Activated CD4-positive, CD25-positive, alpha-beta regulatory T cell treated with anti-CD3 and anti-CD28 coated beads, Interleukin-2, amount 50 U/mL, for 16 hours (primary cell): ENCODE measurements at places on chromosomes 7 and 10.

- no peak for DNase-seq
These were observed 16.1 kb downstream of the NUDT13 start for GRCh38 chr10:73126343-73126742.

GRCh38 chr10:119663866-119664698, 12.9 kb downstream of the BAG3 start:
- no peak for DNase-seq

DNA sequence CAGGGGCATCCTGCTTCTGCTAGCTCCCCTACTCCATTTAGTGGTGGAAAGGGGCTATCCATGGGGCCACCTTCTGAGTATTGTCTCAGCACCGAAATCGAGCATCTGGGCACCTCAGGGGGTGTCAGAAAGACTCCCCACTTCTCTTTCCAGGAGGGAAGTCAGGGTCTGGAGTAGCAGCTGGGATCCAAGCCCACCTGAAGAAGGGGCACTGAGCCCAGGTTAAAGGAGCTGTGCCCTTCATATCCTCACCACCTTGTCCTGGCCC, 2.6 kb downstream of the FLNC start:
- DNase-seq: no peak

DNA sequence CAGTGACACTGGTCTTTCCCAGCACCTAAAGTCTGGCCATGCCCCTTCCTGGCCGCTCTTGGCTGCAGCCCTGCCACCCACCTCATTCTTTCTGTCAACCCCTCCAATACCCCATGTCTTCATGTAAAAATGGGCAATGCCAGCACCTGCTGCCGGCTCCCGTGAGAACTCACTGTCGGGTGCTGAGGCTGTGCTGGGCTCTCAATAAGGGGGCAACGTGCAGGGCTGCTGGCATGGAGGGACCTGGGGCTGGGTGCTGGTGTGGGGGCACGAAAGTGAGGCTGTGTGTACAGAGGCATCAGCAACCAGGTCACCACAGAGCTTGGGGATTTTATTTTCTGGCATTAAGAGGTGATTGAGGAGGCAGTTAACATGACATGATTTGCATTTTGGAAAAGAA, 65.3 kb downstream of the ALOX5 start:
- no peak for DNase-seq

DNA sequence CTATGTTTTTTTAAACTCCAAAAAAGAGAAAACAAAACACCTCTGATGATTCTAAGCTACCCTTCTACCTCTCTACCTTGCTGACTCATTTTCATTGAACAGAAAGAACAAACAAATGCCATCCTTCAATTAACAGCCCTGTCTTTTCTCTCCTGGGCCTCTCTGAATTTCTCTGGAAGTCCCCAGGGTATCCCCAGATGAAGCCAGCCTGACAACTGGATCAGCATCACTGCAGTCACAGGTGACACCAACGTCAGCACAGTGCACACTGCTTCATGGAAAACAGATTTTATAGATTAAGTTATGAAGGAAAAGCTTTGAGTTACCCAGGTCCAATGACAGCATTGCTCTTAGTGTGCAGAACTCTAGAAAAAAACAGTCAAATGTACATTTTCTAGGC, 5.7 kb downstream of the HUS1 start:
- no peak for DNase-seq

GRCh38 chr10:80177781-80178636, 27.3 kb downstream of the ANXA11 start:
- no peak for DNase-seq

- DNase-seq: no peak
These were observed 150.0 kb upstream of the NEBL start for GRCh38 chr10:21047096-21047495.

DNA sequence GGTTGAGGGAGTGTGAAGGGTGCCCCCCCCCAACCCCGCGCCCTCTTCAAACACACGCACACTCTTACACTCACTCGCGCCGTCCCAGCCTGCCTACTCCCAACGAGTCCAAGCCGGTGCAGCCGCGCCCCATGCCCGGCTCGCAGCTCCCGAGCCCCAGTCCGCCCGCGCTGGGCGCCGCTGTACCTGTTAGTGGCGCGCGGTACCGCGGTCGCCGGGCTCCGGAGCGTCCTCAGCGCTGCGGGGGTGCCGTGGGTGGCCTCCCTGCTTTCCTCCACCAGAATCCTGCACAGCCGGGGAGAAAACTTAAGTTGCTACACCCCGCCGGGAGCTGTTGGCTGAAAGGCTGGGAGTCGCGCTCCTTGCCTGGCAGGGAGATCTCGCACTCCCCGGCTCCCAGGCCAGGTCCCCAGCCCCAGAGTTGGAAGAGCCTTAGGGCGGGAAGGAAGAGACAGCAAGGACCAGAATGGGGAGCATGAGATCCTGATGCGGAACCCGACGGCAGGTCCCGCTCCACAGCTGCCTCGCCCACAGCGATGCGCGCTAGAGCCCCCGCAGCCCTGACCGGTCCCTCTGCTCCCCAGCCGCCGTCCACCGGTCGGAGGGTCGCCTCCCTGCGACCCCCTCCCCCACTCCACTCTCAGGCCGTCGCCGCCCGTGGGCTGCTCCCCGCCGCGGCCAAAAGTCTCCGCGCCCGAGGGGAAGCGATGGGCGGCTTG, 863 bp downstream of the ST8SIA6 start:
- DNase-seq: no peak

GRCh38 chr10:128051548-128051947, 74.7 kb downstream of the MKI67 start:
- DNase-seq: no peak

DNA sequence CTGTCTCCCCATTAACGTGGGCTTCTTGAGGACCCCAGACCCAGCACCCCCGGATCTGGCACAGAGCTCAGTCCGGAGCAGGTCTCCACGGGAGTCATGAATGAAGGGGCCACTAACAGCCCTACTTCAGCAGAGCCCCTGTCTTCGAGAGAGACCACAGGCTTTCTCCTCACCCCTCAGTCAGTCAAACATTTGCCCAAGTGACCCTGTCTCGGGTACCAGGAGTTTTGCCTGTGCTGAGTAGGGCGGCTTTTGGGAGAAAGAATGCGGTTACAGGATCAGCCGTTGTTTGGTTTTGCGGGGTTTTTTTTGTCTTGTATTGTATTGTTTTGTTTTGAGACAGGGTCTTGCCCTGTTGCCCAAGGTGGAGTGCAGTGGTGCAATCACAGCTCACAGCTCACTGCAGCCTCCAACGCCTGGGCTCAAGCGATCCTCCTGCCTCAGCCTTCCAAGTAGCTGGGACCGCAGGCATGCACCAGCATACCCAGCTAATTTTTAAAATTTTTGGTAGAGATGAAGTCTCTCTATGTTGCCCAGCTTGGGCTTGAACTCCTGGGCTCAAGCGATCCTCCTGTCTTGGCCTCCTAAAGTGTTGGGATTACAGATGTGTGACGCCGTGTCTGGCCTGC, 16.5 kb downstream of the ADAP1 start:
- DNase-seq: no peak

GRCh38 chr7:139231513-139232376, 708 bp downstream of the UBN2 start:
- no peak for DNase-seq

GRCh38 chr7:2084331-2084730, 148.4 kb downstream of the MAD1L1 start:
- no peak for DNase-seq

DNA sequence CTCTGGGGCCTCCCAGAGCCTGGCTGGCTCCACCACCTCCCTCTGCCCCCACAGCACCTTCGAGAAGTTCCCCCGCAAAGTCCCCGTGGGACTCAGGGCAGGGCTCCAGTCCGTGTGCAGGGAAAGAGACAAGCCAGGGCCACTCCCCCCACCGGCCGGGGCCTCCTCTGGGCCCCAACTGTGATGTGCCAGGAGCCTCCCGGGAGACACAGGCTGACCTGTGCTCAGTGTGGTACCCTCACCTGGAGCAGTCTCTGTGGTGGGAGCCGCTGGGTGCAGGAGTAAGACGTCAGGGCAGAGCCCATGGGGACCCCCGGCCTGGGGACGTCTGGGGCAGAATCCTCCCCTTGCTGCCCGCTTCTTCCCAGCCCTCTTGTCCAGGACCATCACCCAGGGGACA, 1.5 kb upstream of the ADGRA1 start:
- DNase-seq: no peak
